ENCODE measurements at places on chromosomes 7 and 10.

DNA sequence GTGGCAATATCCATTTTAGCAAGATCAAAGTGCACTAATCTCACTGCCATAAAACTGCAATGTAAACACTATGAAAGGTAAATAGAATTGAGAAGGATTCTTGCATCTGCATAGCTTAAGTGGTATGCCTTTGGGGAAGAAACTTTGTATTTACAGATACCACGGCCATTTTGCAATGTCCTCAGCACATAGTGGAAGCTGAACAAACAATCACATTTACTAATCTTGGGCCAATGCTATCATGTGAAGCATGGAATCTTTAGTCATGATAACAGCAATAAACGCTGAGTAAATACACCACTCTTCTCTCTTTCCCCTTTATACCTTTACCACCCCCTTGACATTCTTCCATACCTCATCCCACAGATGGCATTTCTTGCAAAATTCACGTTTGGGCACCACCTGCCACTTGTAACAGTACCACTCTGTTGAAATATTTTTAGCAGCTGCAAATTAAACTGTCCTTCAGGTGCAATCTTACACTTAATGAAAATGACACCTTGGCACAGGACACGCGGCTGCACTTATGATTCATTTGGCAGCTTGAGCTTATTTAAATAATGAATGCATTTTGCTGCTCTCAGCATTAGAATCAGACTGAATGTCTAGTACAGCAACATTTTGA is 171.8 kb downstream of the SEMA3A start:
- no peak for DNase-seq

DNA sequence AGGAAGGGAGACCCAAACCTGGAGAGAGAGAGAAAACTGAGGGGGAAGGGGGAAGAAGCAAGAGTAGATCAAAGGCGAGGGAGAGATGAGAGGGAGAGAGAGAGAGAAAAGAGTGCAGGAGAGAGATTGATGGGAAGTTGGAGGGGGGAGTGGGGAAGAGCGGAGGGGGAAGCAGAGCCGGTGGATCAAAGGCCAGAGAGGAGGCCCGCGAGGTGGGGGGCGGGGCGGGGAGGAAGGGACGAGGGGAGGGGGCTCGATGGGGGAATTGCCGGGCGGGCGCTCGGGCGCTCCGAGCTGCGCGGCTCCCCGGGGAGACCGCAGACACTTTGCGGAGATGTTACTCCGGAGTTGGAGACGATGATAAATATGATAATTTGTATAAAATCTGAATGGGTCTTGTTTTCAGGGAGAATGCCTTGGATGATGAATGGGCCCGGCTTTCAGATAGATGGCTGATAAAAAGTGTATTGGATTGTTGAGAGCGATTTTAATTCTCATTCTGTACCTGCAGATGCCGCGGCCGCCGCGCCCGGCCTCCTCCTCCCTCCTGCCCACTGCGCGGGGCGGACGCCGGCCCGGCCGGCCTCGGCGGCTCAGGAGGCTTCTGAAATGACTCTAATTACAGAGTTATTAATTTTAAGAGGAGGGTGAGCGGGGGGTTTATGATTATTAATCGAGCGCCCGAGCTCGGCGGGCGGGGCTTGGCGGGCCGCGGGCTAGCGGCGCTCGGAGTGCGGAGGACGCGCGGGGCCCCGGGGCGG is 21.4 kb upstream of the PAX2 start:
- no peak for DNase-seq

DNA sequence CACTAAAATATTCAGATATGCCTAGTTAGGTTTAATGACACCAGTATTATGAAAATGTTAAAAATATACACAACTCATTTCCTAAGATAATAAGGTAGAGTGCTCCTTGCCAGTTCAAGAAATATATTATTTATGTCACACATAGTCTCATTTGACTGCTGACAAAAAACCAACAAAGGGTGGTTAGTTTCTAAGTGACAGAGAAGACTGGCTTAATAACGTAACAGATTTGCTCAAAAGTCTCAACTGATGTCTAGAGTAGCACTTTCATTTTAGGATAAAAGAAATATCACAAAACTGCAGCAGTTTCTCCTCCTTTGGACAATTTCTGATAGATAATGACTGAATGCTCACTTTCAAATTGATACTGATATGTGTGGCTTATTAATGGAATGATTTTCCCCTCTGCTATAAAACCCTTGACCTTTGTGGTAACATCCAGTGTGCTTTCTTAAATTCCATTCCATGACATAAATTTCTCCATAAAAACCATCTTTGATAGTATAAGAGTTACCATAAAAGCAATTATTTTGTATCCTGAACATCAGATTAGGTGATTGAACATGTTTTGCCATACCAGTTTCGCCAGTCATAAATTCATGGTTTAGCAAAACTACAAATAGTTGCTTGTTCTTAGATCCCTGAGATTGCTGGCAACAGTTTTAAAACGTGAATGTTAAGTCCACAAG is 94.2 kb downstream of the NRBF2 start:
- no peak for DNase-seq

- DNase-seq = no peak
These were observed at the start of gene CABCOCO1 for GRCh38 chr10:61662794-61663259. Gene CABCOCO1 (plus strand): TSS chr10:61662929. CDS start chr10:61662973, 44 bp downstream.

GRCh38 chr10:80284522-80284921 is 4.9 kb downstream of the MAT1A start:
- no peak for DNase-seq

DNA sequence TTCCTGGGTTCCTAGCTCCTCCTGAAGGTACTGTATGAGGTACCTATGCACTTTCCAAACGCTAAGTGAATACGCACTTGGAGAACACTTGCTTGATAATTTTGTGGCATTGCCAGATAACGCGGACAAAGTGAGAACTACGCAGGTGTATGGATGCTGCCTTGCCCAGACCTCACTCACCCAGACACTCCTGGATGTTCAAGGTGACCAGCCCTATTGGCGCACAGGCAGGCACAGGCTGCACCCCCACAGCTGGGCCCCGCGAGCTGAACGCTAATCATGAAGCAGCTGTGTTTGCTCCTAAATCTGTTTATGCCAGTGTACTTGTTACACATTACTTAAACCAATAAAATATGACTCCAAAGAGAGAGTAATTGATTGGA is 27.3 kb downstream of the DIP2C start:
- no peak for DNase-seq

All from activated CD8-positive, alpha-beta memory T cell treated with anti-CD3 and anti-CD28 coated beads for 1 hour (primary cell).